ENCODE measurements at places on chromosomes 12 and 14.

GRCh38 chr14:101559250-101559623 is 2.1 kb upstream of the DIO3 start:
- no peak for ATAC-seq

DNA sequence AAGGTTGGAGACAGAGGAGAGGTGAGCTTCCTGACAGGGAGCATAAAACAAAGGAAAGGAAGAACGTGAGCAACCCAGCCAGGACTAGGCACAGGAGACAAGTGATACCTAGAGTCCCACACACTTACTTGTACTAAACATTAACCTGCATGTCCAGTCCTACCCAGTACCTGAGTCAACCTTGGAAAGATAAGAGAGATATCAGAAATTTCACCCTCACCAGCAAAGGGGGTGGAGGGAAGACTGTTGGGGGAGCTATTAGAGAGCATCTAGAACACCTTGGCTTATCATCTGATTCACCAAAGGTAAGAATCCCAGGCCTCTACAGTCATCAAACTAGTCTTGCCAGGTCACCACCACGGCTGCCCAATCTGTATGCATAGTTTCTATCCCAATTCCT is 11.1 kb downstream of the KLHL33 start:
- no peak for ATAC-seq

DNA sequence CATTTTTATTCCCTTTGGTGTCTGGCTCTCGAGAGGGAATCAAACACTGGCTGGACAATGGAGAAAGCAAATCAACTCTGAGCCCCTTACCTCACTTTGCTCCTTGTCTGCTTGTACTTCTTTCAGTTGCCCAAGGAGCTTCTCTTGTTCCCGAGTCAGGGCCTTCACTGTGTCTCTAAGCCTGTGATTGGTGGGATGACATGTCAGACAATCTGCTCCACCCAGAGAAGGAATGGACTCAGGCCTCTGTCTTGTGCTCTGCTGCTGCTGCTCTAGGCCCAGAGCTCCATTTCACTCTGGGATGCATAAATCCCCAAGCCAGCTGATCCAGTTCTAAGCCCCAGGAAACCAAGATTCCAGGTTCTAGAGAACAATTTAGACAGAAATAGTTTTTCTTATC is 7.6 kb downstream of the CALCOCO1 start:
- peak; percentile 36 for ATAC-seq

GRCh38 chr12:122124370-122124769 is 45.8 kb downstream of the MLXIP start:
- ATAC-seq, result no peak

DNA sequence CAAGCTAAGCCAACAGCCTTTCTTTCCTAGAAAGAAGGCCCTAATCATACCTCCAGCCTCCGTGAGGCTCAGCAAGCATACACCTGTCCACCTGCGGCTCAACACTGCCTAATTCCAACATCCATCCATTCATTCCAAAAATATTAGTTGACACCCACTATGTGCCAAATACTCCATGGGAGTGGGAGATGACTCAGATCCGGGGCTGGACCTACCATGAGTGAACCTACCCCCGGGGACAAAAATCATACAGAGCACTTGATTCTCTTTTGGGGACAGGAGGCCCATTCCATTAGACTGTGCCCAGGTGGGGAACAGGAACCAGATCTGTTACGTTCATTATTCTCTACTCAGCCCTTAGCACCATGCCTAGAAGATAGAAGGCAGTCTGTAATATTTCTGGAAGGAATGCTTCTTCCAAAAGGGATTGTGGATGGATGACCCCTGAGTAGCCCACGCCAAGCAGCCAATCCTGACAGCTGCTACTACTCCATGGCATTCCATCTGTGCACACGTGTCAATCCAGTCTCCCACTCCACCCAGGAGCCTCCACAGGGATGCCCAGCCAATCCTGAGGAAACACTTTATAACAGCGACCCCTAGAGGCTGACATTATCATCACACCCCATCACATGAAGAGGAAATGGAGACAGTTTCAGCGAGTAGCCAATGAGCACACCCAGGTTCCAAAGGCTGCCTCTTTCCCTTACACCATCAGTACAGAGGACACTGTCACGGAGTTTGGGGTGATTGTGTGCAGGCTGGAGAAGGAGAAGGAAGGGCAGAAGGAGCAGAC is 170.7 kb downstream of the ESRRB start:
- peak; percentile 57 for ATAC-seq

- no peak for ATAC-seq
Observed at GRCh38 chr14:64963611-64964010, 8.5 kb downstream of the RAB15 start.

- no peak for ATAC-seq
Observed at GRCh38 chr12:75011120-75011519, 198.5 kb downstream of the KCNC2 start.

GRCh38 chr14:91444335-91445020 is 26.9 kb upstream of the CCDC88C start:
- ATAC-seq, result no peak

GRCh38 chr14:83042858-83043257 is 1509.2 kb upstream of the SEL1L start:
- no peak for ATAC-seq
